ENCODE measurements at places on chromosomes 4 and X.

DNA sequence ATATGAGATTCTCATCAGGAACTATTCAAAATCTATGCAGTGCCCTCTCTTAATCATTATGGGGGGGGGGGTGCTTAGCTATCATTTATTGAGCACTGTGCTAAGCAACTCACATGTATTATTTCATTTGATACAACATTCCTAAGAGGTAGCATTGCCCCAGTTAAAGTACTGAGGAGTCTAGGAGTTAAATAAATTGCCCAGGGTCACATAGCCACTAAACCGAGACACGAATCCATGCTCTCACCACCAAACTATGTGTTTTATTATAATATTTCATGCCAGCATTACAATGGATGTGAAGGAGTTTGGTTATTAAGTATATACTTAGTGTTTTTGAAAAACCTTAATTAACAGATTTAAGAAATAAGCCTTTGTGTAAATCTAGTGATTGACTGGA, 131.4 kb downstream of the CBR4 start:
- no peak for DNase-seq

- no peak for DNase-seq
Observed at GRCh38 chr4:166091912-166092510, 219.0 kb downstream of the TLL1 start.

DNA sequence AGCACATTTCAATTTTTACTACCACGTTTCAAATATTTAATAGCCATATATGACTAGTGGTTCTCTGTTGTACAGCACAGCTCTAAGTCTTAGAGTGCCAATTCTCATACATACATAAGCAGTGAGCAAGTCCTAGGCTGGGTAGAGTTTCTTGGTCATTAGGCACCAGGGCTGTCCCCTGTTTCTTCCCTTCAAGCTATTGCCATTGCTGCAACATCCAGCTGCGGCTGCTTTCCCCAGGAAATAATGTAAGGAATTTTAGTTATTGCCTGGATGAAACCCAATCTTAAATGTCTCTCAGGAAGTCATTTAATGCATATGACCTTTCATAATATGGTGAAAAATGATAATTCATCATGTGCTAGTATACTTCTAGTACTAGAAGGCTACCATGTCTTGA, 74.1 kb upstream of the PPP3CA start:
- no peak for DNase-seq

- no peak for DNase-seq
Observed at GRCh38 chr4:8504279-8505007, 63.9 kb downstream of the TRMT44 start.

GRCh38 chr4:104919406-104919805, 227.3 kb upstream of the TET2 start:
- DNase-seq = no peak

DNA sequence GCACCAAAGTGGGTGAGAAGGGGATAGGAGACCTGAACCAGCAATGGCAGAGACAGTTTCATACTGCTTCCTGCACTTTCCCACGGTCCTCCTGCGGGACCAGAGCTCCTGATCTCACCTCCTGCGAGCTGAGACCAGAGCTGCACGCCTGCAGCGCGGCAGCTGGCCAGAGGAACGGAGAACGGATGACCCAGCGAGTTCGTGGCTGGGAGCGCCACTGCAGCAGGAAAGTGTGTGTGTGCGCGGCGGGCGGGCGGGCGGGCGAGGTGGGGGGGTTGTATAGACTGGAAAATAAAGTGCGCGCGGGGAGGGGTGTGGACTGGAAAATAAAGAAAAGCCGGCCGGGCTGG, 16.5 kb downstream of the MCF2 start:
- DNase-seq = no peak
